ENCODE measurements at places on chromosomes 13 and 19. TPM values are rescaled to one million over a fixed set of nuclear protein-coding genes. Genes with fewer than 3 reads are reported as not detected.

Gene ZNF560
- 0.90 TPM for total RNA-seq

DNA sequence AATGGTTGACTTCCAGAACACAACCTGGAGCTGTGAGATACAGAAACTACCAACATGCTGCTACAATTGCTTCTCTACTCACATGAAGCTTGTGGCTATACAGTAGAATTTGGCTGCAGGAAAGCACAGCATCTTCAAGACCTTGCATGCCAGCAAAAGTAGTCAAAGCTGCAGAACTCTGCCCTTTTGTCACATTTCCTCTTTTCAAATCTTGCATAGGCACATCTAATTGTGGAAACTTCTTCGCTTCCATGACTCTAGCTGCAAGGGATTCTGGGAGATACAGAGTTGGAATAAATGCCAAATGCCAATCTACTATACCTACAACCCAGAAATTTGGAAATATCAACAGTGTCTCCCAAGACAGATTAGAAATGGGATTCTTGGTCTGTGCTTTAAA lies 462.2 kb downstream of the FOXO1 start:
- DNase-seq: no peak

GRCh38 chr13:75637181-75637750 lies 1.1 kb downstream of the LMO7 start:
- DNase-seq: no peak

DNA sequence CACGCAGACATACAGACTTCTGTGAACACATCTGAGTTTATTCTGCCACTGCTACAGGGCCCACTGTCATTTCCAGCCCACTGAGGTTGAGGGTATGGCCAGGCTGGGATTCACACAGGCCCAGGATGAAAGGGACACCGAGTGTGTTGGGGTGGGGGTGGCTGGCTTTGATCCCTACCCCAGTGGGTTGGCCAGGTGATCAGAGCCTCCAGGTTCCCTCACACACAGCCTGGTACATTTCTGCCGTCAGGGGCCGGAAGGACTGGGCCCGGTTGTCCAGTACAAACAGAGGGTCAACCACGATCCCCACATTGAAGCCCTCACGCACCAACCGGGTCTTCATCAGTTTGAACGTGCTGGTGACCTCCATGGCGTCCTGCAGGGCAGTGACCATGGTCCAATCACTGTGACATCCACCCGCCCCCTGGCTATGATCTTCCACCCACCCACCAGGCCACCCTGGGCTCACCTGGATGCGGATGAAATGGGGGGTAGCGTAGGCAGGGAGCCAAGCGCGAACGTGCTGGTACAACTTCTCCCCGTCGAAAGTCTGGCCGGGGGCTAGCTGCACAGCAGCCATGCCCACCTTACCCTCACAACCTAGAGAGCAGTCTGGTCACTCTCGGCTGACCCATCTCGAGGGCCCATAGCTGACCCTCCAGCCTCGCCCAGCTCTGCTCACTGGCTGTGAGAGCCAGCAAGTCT lies 13.3 kb downstream of the SLC27A5 start:
- DNase-seq: no peak

GRCh38 chr19:35347171-35347929 lies at the start of gene FFAR1:
TSS of gene FFAR1 (plus strand) at chr19:35347902. CDS start at chr19:35351552, 3,650 bp downstream.
- no peak for DNase-seq

DNA sequence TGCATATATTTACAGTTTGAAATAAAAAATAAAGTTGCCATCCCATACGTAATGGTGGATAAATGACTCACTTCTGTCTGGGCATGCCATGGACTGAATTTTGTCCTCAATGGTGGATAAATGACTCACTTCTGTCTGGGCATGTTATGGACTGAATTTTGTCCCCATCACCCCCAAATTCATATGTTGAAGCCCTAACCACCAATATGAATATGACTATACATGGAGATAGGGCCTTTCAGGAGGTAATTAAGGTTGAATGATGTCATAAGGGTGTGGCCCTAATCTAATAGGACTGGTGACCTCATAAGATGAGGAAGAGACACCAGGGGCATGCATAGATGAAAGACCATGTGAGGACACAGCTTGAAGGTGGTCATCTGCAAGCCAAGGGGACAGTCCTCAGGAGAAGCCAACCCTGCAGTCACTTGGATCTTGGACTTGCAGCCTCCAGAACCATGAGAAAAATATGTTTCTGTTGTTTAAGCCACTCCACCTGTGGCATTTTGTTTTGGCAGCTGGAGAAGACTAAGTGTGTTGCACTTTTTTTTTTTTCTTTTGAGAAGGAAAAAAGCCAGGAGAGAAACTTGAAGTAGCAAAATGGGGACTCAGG lies 41.8 kb downstream of the RFC3 start:
- DNase-seq: no peak

DNA sequence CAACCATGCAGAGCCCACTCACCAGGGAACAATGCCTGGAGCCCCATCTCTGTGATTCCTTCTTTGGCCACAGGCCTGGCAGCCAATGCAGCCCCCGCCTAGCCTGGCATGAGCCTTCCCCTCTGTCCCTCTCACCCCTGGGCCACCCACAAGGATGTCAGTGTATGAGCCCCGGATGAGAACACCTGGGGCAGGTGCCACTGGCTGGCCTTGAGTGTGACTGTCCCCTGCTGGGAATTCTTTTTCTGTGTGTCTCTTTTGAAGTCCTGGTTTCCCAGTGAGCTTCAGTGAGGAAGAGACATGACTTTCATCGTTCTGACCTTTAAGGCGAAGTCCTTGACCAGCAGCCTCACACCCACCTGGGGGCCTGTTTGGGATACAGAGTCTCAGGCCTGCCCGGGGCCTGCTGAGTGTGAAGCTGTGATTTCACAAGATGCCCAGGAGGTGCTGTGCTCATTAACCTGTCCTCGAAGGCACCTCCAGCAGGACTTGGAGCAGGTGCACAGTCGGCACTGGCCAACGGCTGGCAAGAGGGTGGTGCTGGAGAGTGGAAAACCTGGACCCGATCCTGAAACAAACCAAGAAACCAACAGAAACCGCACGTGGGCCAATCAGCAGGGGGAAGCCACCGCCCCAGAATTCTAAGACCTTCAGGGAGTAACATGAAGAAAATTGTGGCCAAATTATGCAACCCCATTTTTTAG lies 27.4 kb upstream of the SPACA7 start:
- no peak for DNase-seq
